Right cardiac atrium (tissue), 5 donors: ENCODE measurements at places on chromosomes 7 and 10. TPM values are rescaled to one million over a fixed set of nuclear protein-coding genes. Genes with fewer than 3 reads are reported as not detected.

The GPR85 gene
- total RNA-seq = 3.2 TPM

The PTPRE gene
- total RNA-seq = 11.2 TPM

The TSPAN13 gene
- 15.2 TPM for total RNA-seq

The CREB3L2 gene
- 41.8 TPM for total RNA-seq

The GPR37 gene
- total RNA-seq = not detected

The TOMM7 gene
- 447 TPM for total RNA-seq

The HTRA1 gene
- total RNA-seq = 45.0 TPM

The ENKUR gene
- not detected for total RNA-seq
